ENCODE measurements at places on chromosomes 2 and 18. TPM values are rescaled to one million over a fixed set of nuclear protein-coding genes. Genes with fewer than 3 reads are reported as not detected.

EMILIN1 gene
- total RNA-seq: 1.2 TPM

TUBA4A gene
- 266 TPM for total RNA-seq

- no peak for DNase-seq
- H3K27me3 ChIP-seq: no peaks in the 10 kb centered on the region
- H3K4me3 ChIP-seq: no peak overlapping the region
- H3K36me3 ChIP-seq: no peaks in the 10 kb centered on the region
These were observed 441.4 kb downstream of the SLC4A3 start for GRCh38 chr2:220068846-220069245.

FTCDNL1 gene
- total RNA-seq: 2.0 TPM

DDX18 gene
- 79.1 TPM for total RNA-seq

DNA sequence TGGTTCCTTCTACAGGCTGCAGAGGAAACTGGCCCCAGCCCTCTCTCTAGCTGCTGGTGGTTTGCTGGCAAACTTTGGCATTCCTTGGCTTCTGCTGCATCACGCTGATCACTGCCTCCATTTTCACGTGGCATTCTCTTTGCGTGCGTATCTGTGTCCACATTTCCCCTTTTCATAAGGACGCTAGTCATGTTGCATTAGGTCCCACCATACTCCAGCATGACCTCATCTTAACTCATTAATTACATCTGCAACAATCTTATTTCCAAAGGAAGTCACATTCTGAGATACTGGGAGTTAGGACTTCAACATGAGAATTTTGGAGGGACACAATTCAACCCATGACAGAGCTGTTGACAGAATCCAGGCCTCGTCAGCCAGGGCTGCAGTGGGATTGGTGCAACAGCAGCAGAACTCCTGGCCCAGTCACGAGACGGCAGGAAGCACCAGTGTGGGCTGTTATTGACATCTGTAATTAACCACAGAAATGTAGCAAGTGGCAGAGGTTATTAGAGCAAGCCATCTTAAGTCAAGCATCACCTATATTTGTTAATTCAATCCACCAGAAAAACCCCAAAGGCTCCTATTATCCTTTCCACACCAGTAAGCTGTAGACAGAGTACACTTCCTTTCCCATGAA is 132.4 kb downstream of the TMEM163 start:
- peaks cover 2% of the 10 kb centered on the region for H3K36me3 ChIP-seq
- DNase-seq: no peak
- no peak overlapping the region for H3K4me3 ChIP-seq
- H3K27ac ChIP-seq: peak overlapping the region; percentile 11
- H3K27me3 ChIP-seq: no peaks in the 10 kb centered on the region
- H3K4me1 ChIP-seq: peaks cover 30% of the 10 kb centered on the region

DNA sequence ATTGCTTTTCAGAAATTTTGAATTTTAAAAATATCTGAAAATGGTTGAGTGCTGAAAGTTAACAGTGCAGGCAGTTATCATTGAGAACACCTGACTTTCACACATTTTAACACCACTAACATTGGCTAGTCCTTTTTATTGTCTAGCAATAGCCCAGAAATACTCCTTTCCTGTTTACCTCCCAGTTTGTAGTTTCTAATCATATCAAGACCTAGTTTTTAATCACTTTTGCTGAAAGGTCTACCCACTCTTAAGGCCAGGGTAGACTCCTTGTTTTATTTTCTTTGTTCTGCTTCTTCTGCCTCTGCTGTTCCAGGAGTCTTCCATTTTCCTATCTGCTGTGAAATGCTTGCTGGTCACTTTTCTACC is 72.1 kb downstream of the UBE2E3 start:
- H3K36me3 ChIP-seq: no peaks in the 10 kb centered on the region
- peaks cover 6% of the 10 kb centered on the region for H3K4me1 ChIP-seq
- no peaks in the 10 kb centered on the region for H3K27me3 ChIP-seq
- H3K27ac ChIP-seq: no peak overlapping the region
- no peak for DNase-seq
